ENCODE measurements at places on chromosomes 5 and 9.
A peak's percentile ranks its signal among the peaks of the same experiment; 100 is the strongest.

GRCh38 chr9:130265431-130266235 lies at the start of gene HMCN2:
Gene HMCN2, plus strand, starts transcription at chr9:130265760. Its CDS starts 119 bp downstream, at chr9:130265879.
- no peaks in the 10 kb centered on the region for H3K36me3 ChIP-seq
- DNase-seq: peak; percentile 66
- H3K4me1 ChIP-seq: peaks cover 14% of the 10 kb centered on the region
- H3K27me3 ChIP-seq: peaks cover 81% of the 10 kb centered on the region
- H3K27ac ChIP-seq: no peak within 1 kb of the TSS
- no peak within 1 kb of the TSS for H3K4me3 ChIP-seq

- no peaks in the 10 kb centered on the region for H3K27me3 ChIP-seq
- H3K36me3 ChIP-seq: no peaks in the 10 kb centered on the region
- no peak for DNase-seq
- no peak overlapping the region for H3K27ac ChIP-seq
- no peaks in the 10 kb centered on the region for H3K4me1 ChIP-seq
These were observed 263.6 kb upstream of the RASA1 start for GRCh38 chr5:87004101-87004500.

DNA sequence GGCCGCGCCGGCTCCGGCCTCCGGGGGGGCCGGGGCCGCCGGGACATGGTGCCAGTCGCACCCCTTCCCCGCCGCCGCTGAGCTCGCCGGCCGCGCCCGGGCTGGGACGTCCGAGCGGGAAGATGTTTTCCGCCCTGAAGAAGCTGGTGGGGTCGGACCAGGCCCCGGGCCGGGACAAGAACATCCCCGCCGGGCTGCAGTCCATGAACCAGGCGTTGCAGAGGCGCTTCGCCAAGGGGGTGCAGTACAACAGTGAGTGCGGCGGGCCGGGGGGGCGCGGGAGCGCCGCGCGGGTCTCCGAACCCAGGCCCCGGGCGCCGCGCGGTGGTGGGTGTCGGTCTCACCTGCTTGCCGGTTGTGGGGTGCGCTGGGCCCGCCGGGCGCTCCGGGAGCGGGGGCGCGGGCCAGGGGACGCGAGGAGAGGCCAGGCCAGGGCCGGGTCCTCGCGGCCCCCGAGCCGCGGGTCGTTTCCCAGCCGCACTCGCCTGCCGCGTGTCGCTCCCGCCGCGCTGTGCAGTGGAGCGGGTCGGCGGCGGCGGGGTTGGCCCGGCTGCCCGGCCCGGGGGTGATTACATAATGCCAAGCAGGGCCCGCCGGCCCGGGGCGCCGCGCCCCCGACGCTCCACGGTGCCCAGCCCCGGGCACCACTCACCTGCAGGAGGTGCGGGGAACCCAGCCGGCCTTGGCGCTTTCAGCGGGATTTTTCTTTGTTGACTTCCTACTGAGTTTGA lies 492 bp downstream of the RABL6 start:
- H3K27ac ChIP-seq: peak overlapping the region; percentile 96
- no peaks in the 10 kb centered on the region for H3K36me3 ChIP-seq

DNA sequence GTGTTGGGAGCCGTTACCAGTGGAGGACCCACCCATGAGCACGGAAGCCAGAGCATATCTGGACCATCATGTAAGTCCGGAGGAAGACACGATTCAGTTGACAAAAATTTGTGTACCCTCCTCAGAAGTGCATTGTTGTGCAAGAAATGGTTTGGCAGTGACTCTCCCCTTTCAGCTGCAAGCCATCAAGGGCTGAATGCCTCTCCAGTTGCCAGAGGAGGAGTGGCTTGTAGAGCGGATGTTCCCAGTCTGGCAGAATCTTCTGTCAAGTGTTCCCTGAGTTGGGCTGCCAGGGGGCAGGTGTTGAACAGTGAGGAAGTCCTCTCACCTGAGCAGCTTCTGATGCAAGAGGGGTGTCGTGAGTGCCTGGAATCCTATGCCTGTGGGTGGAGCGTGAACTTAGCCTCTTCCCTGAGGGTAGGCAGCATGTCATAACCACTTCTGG lies 27.6 kb upstream of the CDKN2AIPNL start:
- H3K36me3 ChIP-seq: no peaks in the 10 kb centered on the region
- peak; percentile 79 for DNase-seq

Measured in hepatocyte (in vitro differentiated cells).